ENCODE measurements at places on chromosomes 2 and 18. TPM values are rescaled to one million over a fixed set of nuclear protein-coding genes. Genes with fewer than 3 reads are reported as not detected.

GRCh38 chr18:39743463-39743862 lies 2177.9 kb upstream of the CELF4 start:
- DNase-seq = no peak

DNA sequence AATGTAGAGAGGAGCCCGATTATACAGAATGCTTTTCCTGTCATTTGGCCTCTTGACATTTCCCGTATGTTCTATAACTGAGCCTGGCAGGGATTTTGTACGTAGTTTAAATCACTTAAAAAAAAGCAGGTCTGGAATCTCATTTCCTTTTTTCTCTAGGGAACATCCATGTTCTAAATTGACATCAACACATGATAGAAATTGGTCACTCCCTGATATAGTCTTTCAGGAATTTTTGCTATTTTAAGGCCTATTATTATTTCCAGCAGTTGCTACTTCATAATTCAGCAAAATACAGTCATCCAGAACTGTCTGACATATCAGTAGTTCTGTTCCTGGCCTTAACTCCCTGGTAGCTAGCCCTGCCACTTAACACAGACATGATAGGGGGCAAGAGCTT lies 565.7 kb upstream of the ZEB2 start:
- DNase-seq = no peak

Gene RSAD2
- total RNA-seq = 10.0 TPM

GRCh38 chr2:102317715-102318114 lies 6.4 kb downstream of the IL1RL1 start:
- no peak for DNase-seq

Gene ARMC9
- total RNA-seq = 5.1 TPM

Measured in activated naive CD8-positive, alpha-beta T cell treated with anti-CD3 and anti-CD28 coated beads for 36 hours (primary cell).